Hindlimb muscle (tissue), 1 donor: ENCODE measurements at places on chromosomes 11 and 22. TPM values are rescaled to one million over a fixed set of nuclear protein-coding genes. Genes with fewer than 3 reads are reported as not detected.

The LPXN gene
- 5.0 TPM for polyA plus RNA-seq

The CD3E gene
- 0.50 TPM for polyA plus RNA-seq

The PKNOX2 gene
- polyA plus RNA-seq: 31.3 TPM

The RAPSN gene
- 126 TPM for polyA plus RNA-seq

The C22orf42 gene
- not detected for polyA plus RNA-seq

The WBP2NL gene
- polyA plus RNA-seq: 1.1 TPM

The DRG1 gene
- polyA plus RNA-seq: 77.8 TPM

The THY1 gene
- polyA plus RNA-seq: 98.7 TPM

The TMA7B gene
- not detected for polyA plus RNA-seq

The PANX3 gene
- not detected for polyA plus RNA-seq

The SCN2B gene
- polyA plus RNA-seq: 2.9 TPM

The CLTCL1 gene
- polyA plus RNA-seq: 36.3 TPM

The TIMP3 gene
- 127 TPM for polyA plus RNA-seq

The FAT3 gene
- 1.0 TPM for polyA plus RNA-seq

The TNNT3 gene
- 8,959 TPM for polyA plus RNA-seq

The VPS51 gene
- 162 TPM for polyA plus RNA-seq

The FOLR3 gene
- 0.61 TPM for polyA plus RNA-seq

The ALG12 gene
- polyA plus RNA-seq: 16.4 TPM

The PLEKHB1 gene
- 0.99 TPM for polyA plus RNA-seq

The FOLH1 gene
- 1.3 TPM for polyA plus RNA-seq

The GDPD4 gene
- 0.26 TPM for polyA plus RNA-seq

The UPB1 gene
- 0.40 TPM for polyA plus RNA-seq

The OR5J2 gene
- polyA plus RNA-seq: not detected

The CENPM gene
- polyA plus RNA-seq: 5.6 TPM

The FAM227A gene
- 0.77 TPM for polyA plus RNA-seq

The CHRNA10 gene
- polyA plus RNA-seq: 5.6 TPM

The VPREB1 gene
- polyA plus RNA-seq: 0.26 TPM

The PHLDA2 gene
- polyA plus RNA-seq: 0.52 TPM

The ESRRA gene
- polyA plus RNA-seq: 34.0 TPM

The OR2D2 gene
- not detected for polyA plus RNA-seq

The SLC22A12 gene
- polyA plus RNA-seq: not detected

The CRYBB2 gene
- not detected for polyA plus RNA-seq

The CHRM1 gene
- not detected for polyA plus RNA-seq

The SYT8 gene
- 0.44 TPM for polyA plus RNA-seq

The FXYD6 gene
- 227 TPM for polyA plus RNA-seq

The DBX1 gene
- 8.0 TPM for polyA plus RNA-seq

The OR5AP2 gene
- not detected for polyA plus RNA-seq

The BMAL1 gene
- polyA plus RNA-seq: 9.3 TPM

The OR5B2 gene
- not detected for polyA plus RNA-seq

The SLC17A6 gene
- not detected for polyA plus RNA-seq

The OPCML gene
- 1.1 TPM for polyA plus RNA-seq

The PLCB3 gene
- 12.4 TPM for polyA plus RNA-seq

The C11orf42 gene
- 0.35 TPM for polyA plus RNA-seq

The DERL3 gene
- 1.2 TPM for polyA plus RNA-seq

The DEUP1 gene
- not detected for polyA plus RNA-seq

The LRRN4CL gene
- 14.2 TPM for polyA plus RNA-seq

The KCNC1 gene
- polyA plus RNA-seq: 2.4 TPM

The GAS2L1 gene
- polyA plus RNA-seq: 12.9 TPM

The FUT4 gene
- 5.8 TPM for polyA plus RNA-seq

The CNIH2 gene
- polyA plus RNA-seq: 3.2 TPM

The INSC gene
- 0.77 TPM for polyA plus RNA-seq

The TPBGL gene
- polyA plus RNA-seq: 0.30 TPM

The CRYBA4 gene
- not detected for polyA plus RNA-seq

The APOA4 gene
- not detected for polyA plus RNA-seq
